Ecto neural progenitor cell (in vitro differentiated cells): ENCODE measurements at places on chromosomes 2 and 18.

GRCh38 chr18:76364282-76365259 is 130.5 kb downstream of the ZNF516 start:
- no peak for DNase-seq

DNA sequence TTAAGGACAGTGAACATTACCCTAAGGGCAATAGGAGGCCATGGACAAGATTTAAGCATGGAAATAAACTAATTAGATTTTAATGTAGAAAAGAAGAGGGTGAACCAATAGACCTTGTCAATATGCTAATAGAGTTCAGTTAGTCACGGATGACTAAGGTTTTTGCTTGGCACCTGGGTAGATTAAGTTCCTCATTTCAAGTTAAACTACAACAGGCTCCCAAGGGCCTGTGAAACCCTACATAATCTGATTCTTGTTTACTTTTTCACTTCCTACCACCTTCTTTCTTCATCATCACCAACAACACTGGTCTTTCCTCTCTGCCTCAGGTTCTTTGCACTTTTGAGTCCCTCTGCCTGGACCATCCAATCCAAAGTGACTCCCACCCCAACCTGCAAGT is 14.8 kb downstream of the SP110 start:
- DNase-seq: no peak

GRCh38 chr2:205539603-205540002 is 142.7 kb upstream of the NRP2 start:
- DNase-seq: no peak

DNA sequence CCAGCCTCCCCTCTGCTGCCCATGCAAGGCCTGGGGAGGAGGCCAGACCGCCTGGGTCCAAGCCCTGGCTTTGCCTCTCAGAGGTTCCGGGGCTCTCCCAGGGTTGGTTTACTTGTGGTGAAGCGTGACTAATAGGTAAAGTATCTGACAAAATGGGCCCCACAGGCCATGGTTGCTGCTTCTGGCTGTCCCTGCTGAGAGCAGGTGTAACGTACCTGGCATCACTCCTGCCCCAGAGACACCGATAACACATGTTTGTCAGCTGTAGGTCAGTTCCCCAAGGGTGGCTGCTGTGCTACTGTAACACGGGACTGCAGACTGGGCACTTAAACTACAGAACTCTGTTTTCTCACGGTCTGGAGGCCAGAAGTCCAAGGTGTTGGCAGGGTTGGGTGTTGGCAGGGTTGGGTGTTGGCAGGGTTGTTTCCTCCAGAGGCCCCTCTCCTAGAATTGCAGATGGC is 34.1 kb downstream of the ODC1 start:
- DNase-seq: no peak
